ENCODE measurements at places on chromosomes 7 and 10. TPM values are rescaled to one million over a fixed set of nuclear protein-coding genes. Genes with fewer than 3 reads are reported as not detected.

The DNTT gene
- total RNA-seq, result not detected

The SFR1 gene
- 13.0 TPM for total RNA-seq

The CHN2 gene
- 3.6 TPM for total RNA-seq

The KLLN gene
- total RNA-seq, result 2.1 TPM
